Activated naive CD8-positive, alpha-beta T cell treated with anti-CD3 and anti-CD28 coated beads, Interleukin-2, amount 10 ng/mL, durations not matched to agents 7 days and 5 days (primary cell): ENCODE measurements at places on chromosomes 4 and X.

DNA sequence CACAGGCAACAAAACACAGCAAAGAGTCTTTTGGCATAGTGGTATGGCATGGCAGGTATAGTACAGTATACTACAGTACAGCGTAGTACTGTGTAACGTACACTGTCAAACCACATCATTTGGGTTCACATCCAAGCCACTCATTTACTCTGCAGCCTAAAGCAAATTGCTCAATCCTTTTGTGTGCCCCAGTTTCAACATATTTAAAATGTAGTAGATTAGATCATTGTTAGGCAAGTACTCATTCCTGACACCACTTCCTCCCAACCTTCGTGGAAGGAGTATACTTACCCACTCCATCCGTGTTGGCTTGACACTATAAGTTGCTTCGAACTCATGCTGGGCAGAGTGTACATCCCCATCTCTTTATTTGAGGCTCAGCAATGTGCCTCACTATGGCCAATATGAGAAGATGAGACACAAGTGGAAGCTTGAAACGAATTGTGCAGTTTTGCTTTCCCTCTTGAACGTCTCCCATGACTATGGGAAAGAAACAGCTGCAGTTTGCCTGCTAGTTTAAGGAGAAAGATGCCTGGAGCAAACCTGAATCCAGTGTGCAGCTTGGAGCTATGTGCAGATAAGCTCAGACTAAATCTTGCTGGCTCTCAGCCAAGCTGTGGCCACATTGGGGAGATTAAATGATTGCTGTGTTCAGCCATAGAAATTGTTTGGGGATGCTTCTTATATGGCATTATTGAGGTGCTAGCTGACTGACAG lies 85.7 kb upstream of the TBL1X start:
- no peak overlapping the region for H3K27ac ChIP-seq
- DNase-seq, result no peak
- peaks cover 5% of the 10 kb centered on the region for H3K27me3 ChIP-seq
- H3K4me3 ChIP-seq, result no peak overlapping the region
- H3K4me1 ChIP-seq, result peaks cover 17% of the 10 kb centered on the region
- peaks cover 2% of the 10 kb centered on the region for H3K36me3 ChIP-seq

GRCh38 chr4:182000077-182000476 lies 243.1 kb upstream of the TENM3 start:
- H3K4me3 ChIP-seq, result no peak overlapping the region
- H3K4me1 ChIP-seq, result no peaks in the 10 kb centered on the region
- H3K27ac ChIP-seq, result no peak overlapping the region
- no peak for DNase-seq
- H3K27me3 ChIP-seq, result no peaks in the 10 kb centered on the region
- H3K36me3 ChIP-seq, result no peaks in the 10 kb centered on the region

DNA sequence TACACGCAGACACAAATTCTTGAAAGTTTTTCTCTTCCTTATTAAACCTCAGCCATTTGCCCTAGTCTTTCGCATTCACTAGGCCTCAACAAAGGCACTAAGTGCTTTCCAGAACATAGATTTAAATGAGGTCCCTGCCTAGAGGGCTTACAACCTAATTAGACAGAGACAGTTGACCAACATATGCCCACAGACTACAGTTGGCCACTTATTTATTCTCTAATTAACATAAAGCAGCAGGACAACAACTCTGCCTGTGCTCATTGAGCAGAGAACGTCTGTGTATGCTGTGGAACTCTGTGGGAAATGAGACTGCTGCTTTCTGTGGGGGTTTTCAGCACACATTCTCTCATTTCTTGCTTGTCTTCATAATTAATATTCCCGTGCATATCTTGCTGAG lies 303.0 kb upstream of the TACR3 start:
- no peaks in the 10 kb centered on the region for H3K4me1 ChIP-seq
- H3K27ac ChIP-seq, result no peak overlapping the region
- no peak overlapping the region for H3K4me3 ChIP-seq
- H3K27me3 ChIP-seq, result no peaks in the 10 kb centered on the region

- no peak overlapping the region for H3K27ac ChIP-seq
- H3K27me3 ChIP-seq, result no peaks in the 10 kb centered on the region
- H3K4me3 ChIP-seq, result no peak overlapping the region
- no peaks in the 10 kb centered on the region for H3K36me3 ChIP-seq
Observed at GRCh38 chrX:143429131-143429530, 88.1 kb downstream of the SPANXN3 start.

- DNase-seq, result no peak
- peak overlapping the region; percentile 76 for H3K4me3 ChIP-seq
- H3K36me3 ChIP-seq, result peaks cover 8% of the 10 kb centered on the region
- H3K27ac ChIP-seq, result peak overlapping the region; percentile 95
Observed at GRCh38 chrX:56765811-56766553, 36.9 kb downstream of the NBDY start.

- no peaks in the 10 kb centered on the region for H3K4me1 ChIP-seq
- H3K27me3 ChIP-seq, result no peaks in the 10 kb centered on the region
- H3K36me3 ChIP-seq, result peaks cover 33% of the 10 kb centered on the region
- no peak overlapping the region for H3K4me3 ChIP-seq
- H3K27ac ChIP-seq, result no peak overlapping the region
Observed at GRCh38 chrX:70353514-70353913, 63.6 kb downstream of the KIF4A start.

DNA sequence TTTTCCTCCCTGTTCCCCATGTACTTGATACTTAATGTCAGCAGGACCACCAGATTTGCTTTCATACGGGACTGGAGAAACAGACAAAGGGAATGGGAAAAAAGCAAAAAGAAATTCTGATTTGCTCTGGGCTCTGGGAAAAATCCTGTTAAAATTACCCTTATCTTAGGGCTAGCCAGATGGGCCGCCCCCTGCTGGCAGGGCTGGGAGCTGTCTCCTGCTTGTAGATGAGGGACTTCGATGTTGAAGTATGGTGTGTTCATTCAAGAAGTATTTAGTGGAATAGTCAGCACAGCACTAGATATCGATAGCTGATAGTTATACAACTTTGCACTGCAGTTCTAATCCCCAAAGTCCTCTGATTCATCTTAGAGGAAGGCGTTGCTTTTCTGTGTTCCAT lies 45.8 kb downstream of the BCORL1 start:
- H3K4me3 ChIP-seq, result no peak overlapping the region
- peaks cover 9% of the 10 kb centered on the region for H3K4me1 ChIP-seq
- H3K27ac ChIP-seq, result no peak overlapping the region
- H3K27me3 ChIP-seq, result no peaks in the 10 kb centered on the region

DNA sequence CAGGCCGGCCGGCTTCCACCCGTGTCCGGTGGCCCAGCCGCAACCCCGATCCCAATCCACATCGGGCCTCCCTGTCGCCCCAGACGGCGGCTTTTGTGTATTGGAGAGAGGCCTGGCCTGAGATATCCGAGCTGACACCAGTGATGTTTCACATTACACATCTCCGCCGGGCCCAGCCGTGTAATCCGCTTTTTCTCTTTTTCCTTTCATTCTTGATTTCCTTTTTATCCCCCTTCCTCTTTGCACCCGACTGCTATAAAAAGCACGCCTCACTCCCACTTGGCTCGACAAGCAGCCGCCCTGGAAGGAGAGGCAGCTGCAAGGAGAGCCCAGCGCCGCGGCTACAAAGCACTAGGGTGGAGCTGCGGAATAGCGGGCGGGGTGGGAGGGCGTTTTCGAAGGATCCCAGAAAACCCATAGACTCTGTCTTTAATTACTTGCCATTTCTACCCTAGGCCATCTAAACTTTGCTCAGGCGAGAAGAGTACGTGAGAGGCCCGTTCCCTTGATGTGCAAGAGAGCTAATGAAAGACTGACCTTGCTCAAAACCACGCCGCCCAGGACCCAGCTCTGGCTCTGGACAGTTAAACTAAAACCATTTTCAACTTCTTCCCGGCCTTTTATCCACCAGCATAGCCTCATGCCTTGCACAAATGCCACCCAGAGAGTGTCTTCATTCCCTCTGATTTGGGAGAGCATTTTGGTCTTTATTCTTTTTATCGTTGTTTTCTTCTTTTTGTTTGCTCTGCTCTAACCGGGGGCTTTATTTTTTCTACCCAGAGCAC lies 3.2 kb downstream of the PITX2 start:
- H3K4me1 ChIP-seq, result peaks cover 9% of the 10 kb centered on the region
- peaks cover 99% of the 10 kb centered on the region for H3K27me3 ChIP-seq
- peak; percentile 28 for DNase-seq
- peaks cover 6% of the 10 kb centered on the region for H3K36me3 ChIP-seq

DNA sequence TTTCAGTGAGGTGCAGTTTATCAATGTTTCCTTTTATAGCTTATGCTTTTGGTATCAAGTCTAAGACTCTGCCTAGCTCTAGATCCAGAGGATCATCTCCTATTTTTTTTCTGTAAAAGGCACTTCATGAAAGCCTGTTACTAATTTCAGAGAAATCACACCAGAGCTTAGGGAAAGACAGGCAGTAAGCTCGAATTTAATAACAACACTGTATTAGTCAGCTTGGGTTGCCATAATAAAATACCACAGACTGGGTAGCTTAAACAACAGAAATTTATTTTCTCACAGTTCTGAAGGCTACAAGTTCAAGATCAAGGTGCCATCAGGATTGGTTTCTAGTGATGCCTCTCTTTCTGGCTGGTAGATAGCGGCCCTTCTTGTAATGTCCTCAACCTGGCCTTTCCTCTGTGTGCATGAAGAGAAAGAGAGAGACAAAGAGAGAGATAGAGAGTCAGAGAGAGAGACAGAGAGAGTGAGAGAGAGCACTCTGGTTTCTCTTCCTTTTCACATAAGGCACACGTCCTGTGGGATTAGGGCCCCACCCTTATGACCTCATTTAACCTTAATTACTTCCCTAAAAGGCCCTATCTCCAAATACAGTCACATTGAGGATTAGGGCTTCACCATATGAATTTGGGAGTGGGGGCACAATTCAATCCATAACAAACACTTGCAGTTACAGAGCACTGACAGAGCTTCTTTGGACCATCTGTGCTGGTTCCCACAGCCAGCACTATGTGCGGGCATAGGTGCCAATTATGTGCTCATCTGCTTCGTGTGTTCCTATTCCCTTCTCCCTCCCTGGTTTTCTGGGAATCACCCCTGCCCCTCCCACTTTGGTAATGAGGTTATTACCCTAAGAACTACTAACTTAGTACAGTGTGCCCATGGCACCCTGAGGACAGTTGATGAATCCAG lies 114.8 kb upstream of the MED14 start:
- no peak overlapping the region for H3K27ac ChIP-seq
- DNase-seq, result no peak
- H3K27me3 ChIP-seq, result peaks cover 2% of the 10 kb centered on the region
- peaks cover 4% of the 10 kb centered on the region for H3K4me1 ChIP-seq
